Osteoblast (primary cell): ENCODE measurements at places on chromosomes 5 and 9. TPM values are rescaled to one million over a fixed set of nuclear protein-coding genes. Genes with fewer than 3 reads are reported as not detected.

The NUTM2G gene
- total RNA-seq: not detected in 2 replicates

The GPR21 gene
- total RNA-seq: 1.4 and 2.7 TPM in 2 replicates

The ROR2 gene
- 13.8 and 28.3 TPM in 2 replicates for total RNA-seq

The SAPCD2 gene
- 0.88 and 1.1 TPM in 2 replicates for total RNA-seq

The POU4F3 gene
- total RNA-seq: under 0.01 TPM in 1 of 2 replicates, not detected in the other

The KIF4B gene
- not detected in 2 replicates for total RNA-seq

The LTC4S gene
- 1.4 and 1.5 TPM in 2 replicates for total RNA-seq

The UHRF2 gene
- total RNA-seq: 81.3 and 84.3 TPM in 2 replicates

The PCDH12 gene
- under 0.01 TPM in 1 of 2 replicates, not detected in the other for total RNA-seq

The SCAI gene
- total RNA-seq: 11.2 and 15.0 TPM in 2 replicates

The MED10 gene
- 12.4 and 13.4 TPM in 2 replicates for total RNA-seq
